Activated CD4-positive, alpha-beta T cell treated with anti-CD3 and anti-CD28 coated beads for 36 hours (primary cell): ENCODE measurements at places on chromosomes 5 and 9. TPM values are rescaled to one million over a fixed set of nuclear protein-coding genes. Genes with fewer than 3 reads are reported as not detected.
A peak's percentile ranks its signal among the peaks of the same experiment; 100 is the strongest.

DNA sequence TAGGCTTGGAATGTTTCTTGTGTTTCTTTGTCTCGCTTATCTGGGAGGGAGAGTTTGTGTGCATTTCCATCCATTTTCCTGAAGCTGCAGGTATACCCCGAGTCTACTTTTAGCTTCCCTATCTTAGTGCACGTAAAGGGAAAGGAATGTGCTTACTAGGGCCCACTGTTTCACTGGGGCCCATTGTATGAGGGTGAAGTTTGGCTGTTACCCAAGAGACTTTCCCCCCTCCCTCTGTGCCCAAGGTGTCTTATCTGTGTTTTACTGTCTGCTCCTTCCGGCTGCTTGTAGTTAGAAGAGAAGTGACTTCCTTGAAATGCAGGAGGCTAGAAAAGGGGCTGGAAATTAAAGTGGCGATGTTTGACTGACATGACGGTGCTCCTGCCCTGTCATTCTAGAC is 12.1 kb upstream of the BTNL3 start:
- DNase-seq: no peak

DNA sequence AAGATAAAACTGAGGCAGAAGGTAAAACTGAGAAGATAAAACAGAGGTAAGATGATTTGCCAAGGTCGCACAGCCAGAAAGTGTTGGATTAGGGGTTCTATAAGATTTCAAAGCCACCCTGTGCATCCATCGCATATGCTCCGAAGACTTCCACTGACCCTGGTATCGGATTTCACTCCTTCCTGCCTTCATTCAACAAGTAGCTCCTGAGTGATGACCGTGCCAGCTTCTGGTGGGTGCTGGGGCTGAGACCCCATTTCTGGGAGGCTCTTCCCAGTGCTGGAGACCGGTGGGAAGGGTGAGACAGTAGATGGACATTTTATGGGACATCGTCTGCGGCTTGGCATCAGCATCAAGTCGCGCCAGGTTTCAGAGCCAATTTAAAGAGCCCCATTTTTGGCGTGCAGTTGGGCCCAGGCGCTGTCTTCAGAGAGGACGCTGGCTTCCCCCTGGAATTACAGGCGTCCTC is 53.7 kb upstream of the DAB2IP start:
- DNase-seq: no peak

GRCh38 chr9:126758916-126759585 is 45.8 kb upstream of the ZBTB43 start:
- DNase-seq: no peak

- DNase-seq: no peak
Observed at GRCh38 chr9:135328485-135329417, 150.8 kb upstream of the PPP1R26 start.

DNA sequence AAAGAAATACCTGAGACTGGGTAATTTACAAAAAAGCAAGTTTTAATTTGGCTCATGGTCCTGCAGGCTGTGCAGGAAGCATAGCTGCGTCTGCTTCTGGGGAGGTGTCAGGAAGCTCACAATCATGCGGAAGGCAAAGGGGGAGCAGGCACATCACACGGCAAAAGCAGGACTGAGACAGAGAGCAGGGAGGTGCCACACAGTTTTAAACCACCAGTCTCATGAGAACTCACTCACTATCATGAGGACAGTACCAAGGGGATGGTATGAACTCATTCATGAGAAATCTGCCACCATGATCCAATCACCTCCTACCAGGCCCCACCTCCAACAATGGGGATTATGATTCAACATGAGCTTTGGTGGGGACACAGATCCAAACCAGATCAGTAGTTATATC is 96.2 kb downstream of the OSTF1 start:
- DNase-seq: no peak

GRCh38 chr5:76337953-76338451 is 65.1 kb upstream of the IQGAP2 start:
- DNase-seq: peak; percentile 47

DNA sequence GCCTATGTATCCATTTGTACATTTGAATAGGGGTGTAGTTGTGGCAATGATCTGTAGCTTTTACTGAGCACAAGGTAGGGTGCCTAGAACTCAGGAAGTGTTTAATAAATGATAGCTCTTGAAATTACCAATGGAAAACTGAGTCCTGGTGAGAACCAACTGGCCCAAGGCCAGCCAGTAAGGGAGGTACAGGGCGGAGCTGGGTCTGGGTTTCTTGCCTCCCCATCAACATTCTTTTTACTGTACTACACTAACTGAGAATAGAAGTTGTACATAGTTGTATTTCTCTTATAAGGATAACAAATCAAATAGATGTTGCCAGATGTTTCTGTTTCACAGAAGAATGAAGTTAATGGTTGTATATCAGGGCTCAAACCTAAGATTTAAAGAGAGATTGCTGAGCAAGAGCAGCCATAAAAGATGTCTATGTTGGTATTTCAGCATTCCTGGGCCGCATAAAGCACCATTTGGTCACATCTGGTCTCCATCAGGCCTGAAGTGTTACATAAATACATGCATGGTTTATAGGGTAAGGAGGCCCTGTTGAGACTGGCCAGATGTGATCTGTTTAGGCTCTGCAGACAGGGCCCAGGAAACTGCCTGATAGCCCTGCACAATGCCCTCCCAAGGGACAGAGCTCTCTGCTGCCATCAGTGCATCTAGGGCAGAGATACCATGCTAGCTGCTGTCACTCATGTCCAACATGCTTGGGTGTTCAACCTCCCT is 210.5 kb downstream of the NXNL2 start:
- DNase-seq: no peak

DNA sequence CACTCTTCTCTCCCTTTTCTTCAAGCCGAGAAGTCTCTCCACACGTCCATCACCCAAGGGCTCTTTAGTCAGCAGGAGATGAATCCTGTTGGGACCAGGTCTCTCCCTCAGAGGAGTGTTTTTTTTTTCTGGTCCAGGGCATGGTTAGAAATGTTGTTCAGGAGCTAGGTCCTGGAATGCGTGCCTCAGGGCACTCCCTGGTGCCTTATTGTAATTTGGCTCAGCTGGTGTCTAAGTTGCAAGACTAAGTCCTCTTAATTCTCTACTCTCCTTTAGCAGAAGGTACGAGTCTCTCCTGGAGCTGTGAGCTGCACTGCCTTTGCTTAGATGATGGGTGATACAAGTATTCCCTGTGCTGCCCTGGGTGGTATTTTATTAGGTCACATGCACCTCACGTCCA is 111.9 kb downstream of the CNTLN start:
- no peak for DNase-seq

GRCh38 chr9:96327694-96328352 is 25.8 kb upstream of the HSD17B3 start:
- peak; percentile 57 for DNase-seq

DNA sequence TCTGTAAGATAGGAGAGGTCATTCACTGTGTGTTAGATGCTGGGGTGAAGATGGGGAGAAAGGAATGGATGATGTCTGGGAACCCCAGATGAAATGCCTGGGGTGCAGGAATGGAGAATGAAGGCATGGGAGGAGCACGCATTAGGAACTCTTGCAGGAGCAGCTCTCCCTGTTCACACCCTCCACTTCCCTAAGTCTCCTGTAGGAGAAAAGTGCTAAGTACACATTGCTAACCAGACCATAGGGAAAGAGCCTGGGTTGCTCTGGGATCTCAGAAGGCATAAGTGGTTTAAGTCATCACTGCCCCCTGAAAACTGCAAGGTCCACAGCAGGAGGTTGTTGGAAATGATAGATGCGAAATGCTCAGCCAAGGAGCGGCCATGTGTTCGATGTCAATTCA is 163.1 kb downstream of the SEC61B start:
- no peak for DNase-seq

DNA sequence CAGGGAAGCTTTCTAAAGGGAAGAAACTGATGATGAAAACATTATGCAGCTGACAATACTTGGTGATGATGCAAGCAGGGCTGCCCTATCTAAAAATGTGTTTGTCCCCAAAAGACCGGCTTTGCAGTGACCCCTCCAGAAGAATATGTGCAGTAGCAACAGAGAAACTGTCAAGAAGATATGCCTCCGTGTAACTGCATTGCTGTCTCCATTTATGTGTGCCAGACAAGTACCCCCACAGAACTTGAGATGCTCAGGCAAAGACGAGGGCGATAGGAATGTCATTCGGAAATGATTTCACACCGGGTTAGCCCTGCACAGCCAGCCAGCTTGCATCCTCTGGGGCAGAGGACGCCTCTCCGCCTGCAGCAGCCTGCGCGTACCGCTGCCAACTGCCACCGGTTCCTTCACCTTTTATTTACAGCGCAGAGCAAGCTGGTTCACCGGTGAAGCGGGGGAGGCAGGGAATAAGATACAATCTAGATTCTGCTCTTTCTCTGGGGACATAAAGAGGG is 2.0 kb downstream of the GABBR2 start:
- peak; percentile 9 for DNase-seq

DNA sequence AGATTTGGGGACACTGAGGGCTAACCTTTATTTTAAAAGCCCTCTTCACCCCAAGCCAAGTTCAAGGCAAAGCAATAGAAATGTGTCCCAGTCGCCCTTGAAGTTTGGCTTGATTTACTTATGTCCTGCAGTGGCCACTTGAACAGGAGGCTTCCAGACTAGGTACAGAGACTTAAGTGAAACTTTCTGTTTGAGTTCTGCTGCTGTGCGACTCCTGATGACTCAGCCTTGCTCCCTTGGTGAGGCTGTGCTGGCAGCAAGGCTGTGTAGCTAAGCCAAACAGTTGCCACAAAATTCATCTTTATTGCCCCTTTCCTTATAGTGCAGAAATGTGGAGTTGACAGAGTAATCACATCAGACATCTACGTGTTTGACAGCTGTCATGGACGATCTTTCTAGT is 68.8 kb upstream of the NTRK2 start:
- DNase-seq: no peak

DNA sequence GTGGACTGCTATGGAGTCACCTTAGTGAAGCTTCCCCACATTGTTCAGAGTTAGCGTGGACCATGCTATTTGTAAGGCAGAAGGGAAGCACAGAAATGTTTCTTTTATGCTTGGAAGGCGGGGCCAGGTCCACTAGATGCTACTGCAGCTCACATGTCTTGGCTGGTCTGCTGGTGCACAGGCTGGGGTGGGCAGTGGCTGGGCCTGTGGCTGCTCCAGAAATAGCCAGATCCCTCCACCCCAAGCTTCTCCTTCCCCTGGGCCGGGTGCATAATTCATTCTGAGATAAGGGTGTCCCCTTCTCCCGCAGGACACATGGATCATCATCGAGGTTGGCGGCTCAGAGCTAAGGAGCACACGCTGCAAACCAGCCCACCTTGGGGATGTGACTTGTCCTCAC is 14.5 kb upstream of the SEMA4D start:
- DNase-seq: no peak

DNA sequence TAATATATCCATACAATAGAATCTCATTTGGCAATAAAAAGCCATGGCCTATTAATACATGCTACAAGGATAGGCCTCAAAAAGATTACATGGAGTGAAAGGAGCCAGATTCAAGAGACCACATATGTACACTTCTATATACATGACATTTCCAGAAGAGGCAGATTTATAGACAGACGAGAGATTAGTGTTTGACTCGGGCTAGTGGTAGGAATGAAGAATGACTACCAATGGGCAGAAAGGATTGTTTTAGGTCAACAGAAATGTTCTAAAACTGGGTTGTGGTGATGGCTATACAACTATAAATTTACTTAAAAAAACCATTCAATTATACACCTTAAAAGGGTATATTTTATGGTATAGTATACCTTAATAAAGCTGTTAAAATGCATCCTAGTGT is 41.9 kb downstream of the SETX start:
- no peak for DNase-seq

GRCh38 chr5:172399336-172399735 is 55.0 kb downstream of the SH3PXD2B start:
- no peak for DNase-seq

GRCh38 chr5:145775893-145776444 is 59.2 kb downstream of the PRELID2 start:
- DNase-seq: no peak

- peak; percentile 58 for DNase-seq
Observed at GRCh38 chr5:113050721-113051382, 74.3 kb downstream of the DCP2 start.

GRCh38 chr9:106886111-106887046 is 23.4 kb downstream of the ZNF462 start:
- no peak for DNase-seq

DNA sequence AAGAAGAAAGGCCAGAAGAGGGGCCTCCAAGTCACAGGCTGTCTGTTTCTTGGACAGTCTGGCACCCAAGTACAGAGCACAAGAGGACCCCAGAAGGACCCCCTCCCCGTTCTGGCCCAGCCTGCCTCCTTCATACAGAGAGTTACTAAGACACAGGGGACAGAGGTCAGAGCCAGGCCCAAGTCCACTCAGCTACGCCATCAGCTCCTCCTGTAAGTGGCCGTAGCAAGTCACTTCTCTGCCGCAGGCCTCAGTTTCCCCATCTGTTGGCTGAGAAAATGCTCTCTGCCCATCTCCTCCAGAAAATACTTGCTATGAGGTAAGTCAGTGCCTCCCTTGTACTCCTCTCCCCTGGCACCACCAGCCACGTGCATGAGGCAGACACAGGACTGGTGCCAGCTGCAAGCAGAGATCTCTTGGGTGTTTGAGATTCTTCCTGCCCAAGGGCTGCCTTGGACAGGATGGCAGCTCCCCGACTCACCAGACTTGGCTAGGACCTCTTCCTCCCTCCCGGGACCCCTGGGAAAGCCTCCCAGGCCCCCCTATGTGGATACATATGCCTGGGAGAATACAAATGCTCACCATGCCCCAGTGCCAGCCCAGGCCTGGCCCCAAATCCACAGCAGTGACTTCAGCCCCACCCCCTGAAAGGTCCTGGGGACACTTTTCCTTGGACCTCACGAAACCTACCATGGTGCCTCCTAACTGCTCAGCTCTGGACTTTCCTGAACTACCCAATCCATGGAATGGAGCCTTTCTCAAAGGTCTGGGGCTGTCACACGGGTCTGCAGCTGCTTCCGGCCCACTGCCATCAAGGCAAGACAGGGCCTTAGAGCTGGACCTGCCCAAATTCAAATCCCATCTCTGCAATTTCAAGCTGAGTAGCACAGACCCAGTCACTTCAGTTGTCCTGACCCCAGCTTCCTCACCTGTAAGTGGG is 5.1 kb downstream of the EEIG1 start:
- no peak for DNase-seq

GRCh38 chr9:130107234-130107861 is 53.6 kb downstream of the GPR107 start:
- peak; percentile 92 for DNase-seq

- DNase-seq: peak; percentile 25
Observed at GRCh38 chr9:96565671-96566497, 53.8 kb downstream of the CDC14B start.

- no peak for DNase-seq
Observed at GRCh38 chr5:140293091-140293848, 9.6 kb downstream of the PFDN1 start.

- DNase-seq: no peak
Observed at GRCh38 chr9:37620396-37620795, 28.0 kb upstream of the TOMM5 start.

FAT2 gene
- not detected for total RNA-seq

CCDC112 gene
- 4.1 TPM for total RNA-seq

ADRA1B gene
- total RNA-seq: not detected

TXNDC15 gene
- total RNA-seq: 29.1 TPM

BHMT2 gene
- not detected for total RNA-seq

NUTM2G gene
- not detected for total RNA-seq

QRFP gene
- total RNA-seq: not detected

DRD1 gene
- total RNA-seq: not detected

RGS3 gene
- 62.2 TPM for total RNA-seq

PCDHA6 gene
- total RNA-seq: not detected

OLFML2A gene
- not detected for total RNA-seq

MPDZ gene
- total RNA-seq: not detected

RETREG1 gene
- total RNA-seq: 17.7 TPM

PCDHA1 gene
- total RNA-seq: not detected

MARCOL gene
- total RNA-seq: not detected

TMEM215 gene
- not detected for total RNA-seq

SCGB3A2 gene
- total RNA-seq: not detected

FTMT gene
- total RNA-seq: not detected

AK8 gene
- 0.21 TPM for total RNA-seq
